ENCODE measurements at places on chromosomes 6 and 20. TPM values are rescaled to one million over a fixed set of nuclear protein-coding genes. Genes with fewer than 3 reads are reported as not detected.

Gene SLC2A10
- 15.8 TPM for total RNA-seq

Gene PRRT1
- total RNA-seq, result 2.7 TPM

Gene ACSS1
- 22.2 TPM for total RNA-seq

Gene TMC2
- not detected for total RNA-seq

DNA sequence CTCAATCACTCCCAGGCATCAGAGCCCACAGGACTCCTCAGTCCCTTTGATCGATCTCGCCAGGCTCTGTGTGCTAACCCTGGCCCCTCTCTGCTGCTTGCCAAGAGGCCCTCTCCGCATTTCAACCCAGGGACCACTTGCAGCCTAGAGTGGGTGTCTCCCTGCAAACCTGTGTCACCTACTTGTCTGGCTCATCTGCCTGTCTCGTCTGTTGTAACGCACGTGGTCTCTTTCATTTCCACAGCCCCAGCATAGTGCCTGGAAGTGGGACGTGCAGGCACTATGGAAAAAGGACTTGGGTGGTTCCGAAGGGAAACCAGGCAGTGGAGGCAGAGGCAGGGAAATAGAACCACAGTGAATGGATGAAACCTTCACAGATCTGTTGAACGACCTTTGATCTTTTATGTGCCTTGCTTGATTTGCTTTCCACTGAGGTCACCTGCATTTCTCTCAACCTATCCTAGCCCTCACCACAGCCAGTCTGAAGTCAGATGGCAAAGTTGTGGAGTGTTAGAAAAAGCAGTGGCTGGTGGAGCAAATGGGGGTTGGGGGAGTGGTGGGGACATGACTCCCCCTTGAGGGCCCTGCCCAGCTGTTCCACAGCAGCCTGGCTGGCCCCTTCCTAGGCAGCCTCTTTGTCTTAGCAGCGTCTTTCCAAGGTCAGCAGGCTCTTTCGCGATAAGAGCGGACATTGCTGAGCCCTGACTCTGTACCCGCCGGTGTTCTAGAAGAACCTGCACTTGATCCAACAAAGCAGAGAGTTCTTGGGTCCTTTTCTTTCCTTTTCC lies 55.8 kb upstream of the TAGAP start:
- peaks cover 4% of the 10 kb centered on the region for H3K27me3 ChIP-seq
- H3K36me3 ChIP-seq, result no peaks in the 10 kb centered on the region
- DNase-seq, result peak; percentile 16
- H3K4me1 ChIP-seq, result peaks cover 21% of the 10 kb centered on the region

Gene CDC25B
- 34.8 TPM for total RNA-seq

GRCh38 chr6:97306544-97307320 lies 23.7 kb upstream of the MMS22L start:
- H3K36me3 ChIP-seq, result no peaks in the 10 kb centered on the region
- H3K4me3 ChIP-seq, result no peak overlapping the region
- DNase-seq, result no peak

Gene CEP162
- 17.2 TPM for total RNA-seq

DNA sequence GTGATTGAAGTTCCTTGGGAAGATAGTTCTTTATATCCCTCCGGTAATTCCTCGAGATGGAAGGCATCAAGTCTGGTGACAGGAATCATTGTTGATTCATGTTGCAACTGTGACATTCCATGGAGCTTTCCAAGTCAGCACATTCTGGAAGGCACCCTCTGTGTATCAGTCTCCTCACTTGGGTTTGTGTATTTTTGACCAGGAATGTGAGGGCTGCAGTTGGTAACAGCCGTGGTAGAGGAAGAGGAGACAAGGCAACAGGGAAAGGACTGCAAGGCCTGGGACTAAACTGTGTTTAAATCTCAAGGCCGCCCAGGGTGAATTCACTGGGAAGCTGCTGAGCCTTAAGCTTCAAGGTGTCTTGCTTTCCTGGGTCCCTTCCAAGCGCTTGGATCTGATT lies 99.0 kb downstream of the CLIC5 start:
- no peak overlapping the region for H3K4me3 ChIP-seq
- H3K27ac ChIP-seq, result no peak overlapping the region
- peaks cover 1% of the 10 kb centered on the region for H3K4me1 ChIP-seq
- DNase-seq, result no peak

Gene FILIP1
- total RNA-seq, result 2.0 TPM

DNA sequence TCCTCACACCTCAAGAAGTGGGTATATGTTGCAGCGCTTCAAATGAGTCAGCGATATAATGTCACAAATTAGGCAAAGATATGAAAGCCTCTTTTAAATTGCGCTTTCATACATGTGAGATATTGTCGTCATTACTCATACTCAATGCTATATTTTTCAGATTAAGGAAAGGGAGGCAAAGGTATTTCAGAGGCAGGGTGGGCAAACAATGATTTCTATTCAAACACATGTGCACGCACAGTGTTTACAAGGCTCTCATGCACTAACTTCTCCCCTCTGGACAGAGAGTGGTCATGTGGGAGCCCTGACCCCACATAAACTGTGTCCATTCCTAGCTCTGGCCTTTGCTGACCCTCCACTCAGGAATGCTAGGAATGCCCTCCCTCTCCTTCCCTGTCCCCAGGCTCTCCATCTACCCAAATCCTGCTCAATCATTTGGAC lies 112.1 kb upstream of the TMEM170B start:
- no peaks in the 10 kb centered on the region for H3K36me3 ChIP-seq
- H3K4me3 ChIP-seq, result no peak overlapping the region
- H3K4me1 ChIP-seq, result peaks cover 42% of the 10 kb centered on the region
- peaks cover 5% of the 10 kb centered on the region for H3K27me3 ChIP-seq

Gene PRL
- total RNA-seq, result 0.48 TPM

GRCh38 chr6:32551410-32551809 lies 21.3 kb upstream of the HLA-DRB5 start:
- H3K4me3 ChIP-seq, result no peak overlapping the region
- no peak for DNase-seq
- no peaks in the 10 kb centered on the region for H3K36me3 ChIP-seq
- H3K27me3 ChIP-seq, result no peaks in the 10 kb centered on the region

DNA sequence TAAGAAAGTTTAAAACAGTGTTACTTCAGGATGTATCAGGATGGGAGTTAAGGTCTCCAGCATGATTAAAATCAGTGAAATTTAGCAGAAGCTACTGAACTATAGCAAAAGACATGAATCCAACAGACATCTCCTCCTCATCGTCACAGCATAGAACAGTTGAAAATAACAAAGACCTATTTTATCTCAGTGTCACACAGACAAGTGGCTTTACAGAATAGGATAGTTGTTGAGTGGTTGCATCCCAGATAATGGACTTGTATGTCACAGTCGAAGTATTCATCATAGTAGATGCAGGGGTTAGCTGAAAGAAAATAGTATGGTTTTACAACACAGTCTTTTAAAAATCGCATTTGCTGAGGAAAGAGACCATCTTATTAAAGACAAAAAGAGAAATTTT lies 31.2 kb downstream of the CRISP1 start:
- H3K4me3 ChIP-seq, result no peak overlapping the region
- H3K4me1 ChIP-seq, result no peaks in the 10 kb centered on the region
- no peak overlapping the region for H3K27ac ChIP-seq

- H3K27ac ChIP-seq, result no peak overlapping the region
- H3K36me3 ChIP-seq, result peaks cover under 1% of the 10 kb centered on the region
- DNase-seq, result no peak
- H3K4me1 ChIP-seq, result peaks cover 12% of the 10 kb centered on the region
These were observed 136.9 kb downstream of the CD83 start for GRCh38 chr6:14254505-14254904.

DNA sequence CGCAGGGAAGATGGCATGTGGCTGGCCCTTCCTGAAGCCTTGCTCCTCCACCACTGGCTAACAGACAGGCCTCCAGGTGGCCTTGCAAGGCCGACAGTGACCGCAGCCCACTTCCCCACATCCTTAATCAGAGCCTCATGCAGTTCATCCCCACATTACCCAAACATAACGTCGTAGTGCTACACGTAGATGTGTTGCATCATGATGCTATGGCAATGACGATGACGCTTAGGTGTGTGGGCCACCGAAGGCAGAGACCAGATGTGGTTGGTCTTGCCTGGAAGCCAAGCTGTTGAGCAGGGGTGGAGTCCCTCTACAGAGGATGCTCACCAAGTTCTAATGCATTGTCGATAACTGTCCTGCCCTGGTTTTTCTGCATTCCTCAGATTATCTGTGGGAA lies 5.6 kb downstream of the CD93 start:
- no peak overlapping the region for H3K4me3 ChIP-seq
- H3K27ac ChIP-seq, result no peak overlapping the region
- peaks cover 15% of the 10 kb centered on the region for H3K4me1 ChIP-seq
- peaks cover 19% of the 10 kb centered on the region for H3K27me3 ChIP-seq

GRCh38 chr6:140355476-140355875 lies 981.0 kb upstream of the CITED2 start:
- no peak overlapping the region for H3K27ac ChIP-seq
- no peaks in the 10 kb centered on the region for H3K36me3 ChIP-seq
- DNase-seq, result no peak

DNA sequence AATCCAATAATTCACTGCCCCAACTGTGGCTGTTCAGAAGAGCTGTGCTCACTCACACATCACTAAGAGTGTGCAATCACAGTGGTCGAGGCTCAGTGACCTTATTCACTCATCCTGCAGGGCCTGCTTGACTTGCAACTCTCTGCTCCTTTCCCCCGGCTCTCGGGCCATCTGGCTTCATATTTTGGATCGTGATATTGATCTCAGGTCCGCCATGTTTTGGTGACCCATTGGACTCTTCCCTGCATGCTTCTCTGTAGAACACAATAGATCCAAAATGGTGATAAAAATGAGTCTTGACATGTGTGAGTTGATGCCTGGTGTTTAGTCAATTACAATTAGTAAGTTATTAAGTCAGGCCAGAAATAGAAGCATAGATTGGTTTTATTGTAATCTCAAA lies 313.9 kb upstream of the SOX4 start:
- no peak for DNase-seq
- no peaks in the 10 kb centered on the region for H3K27me3 ChIP-seq
- H3K36me3 ChIP-seq, result peaks cover 8% of the 10 kb centered on the region
- peaks cover 29% of the 10 kb centered on the region for H3K4me1 ChIP-seq
- no peak overlapping the region for H3K27ac ChIP-seq
- no peak overlapping the region for H3K4me3 ChIP-seq

DNA sequence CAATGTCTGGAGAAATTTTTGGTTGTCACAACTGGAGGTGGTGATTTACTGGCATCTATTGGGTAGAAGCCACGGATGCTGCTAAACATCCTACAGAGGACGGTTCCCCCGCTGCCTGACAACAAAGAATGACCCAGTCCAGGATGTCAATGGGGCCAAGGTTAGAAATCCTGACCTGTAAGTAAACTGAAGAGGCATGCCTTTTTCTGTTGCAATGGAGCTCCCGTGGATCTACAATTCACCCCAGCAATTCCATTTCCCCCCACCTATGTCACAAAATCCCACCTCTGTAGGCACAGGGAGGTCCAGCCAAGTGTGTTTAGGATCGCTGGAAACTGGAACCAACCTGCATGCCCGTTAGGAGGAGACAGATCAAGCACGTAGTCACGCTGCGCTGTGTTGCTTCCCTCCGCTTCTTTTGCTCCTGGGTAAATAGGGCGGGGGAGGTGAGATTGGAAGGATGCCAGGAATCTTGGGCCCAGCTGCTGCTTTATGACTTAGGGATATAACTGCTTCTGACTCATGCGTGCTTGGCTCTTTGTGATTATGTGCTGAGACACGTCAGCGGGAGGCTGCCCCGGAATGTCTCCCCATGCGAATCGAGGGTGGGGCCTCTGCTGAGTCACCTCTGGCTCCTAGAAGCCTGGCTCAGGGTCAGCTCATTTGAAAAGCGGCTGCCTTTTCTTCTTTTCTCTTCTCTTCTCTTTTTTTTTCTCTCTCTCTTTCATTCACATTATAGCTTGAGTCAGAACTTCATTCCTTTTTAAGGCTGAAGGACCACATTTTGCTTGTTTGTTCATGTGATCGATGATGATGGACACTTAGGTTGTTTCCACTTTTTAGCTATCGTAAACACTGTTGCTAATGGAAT lies 12.4 kb upstream of the PEDS1 start:
- H3K27me3 ChIP-seq, result no peaks in the 10 kb centered on the region
- H3K4me1 ChIP-seq, result peaks cover 33% of the 10 kb centered on the region
- H3K27ac ChIP-seq, result peak overlapping the region; percentile 97
- H3K4me3 ChIP-seq, result peak overlapping the region; percentile 85

GRCh38 chr6:89411145-89412070 lies 665 bp downstream of the RRAGD start:
- peaks cover 25% of the 10 kb centered on the region for H3K4me1 ChIP-seq
- H3K27me3 ChIP-seq, result peaks cover 41% of the 10 kb centered on the region
- peak; percentile 71 for DNase-seq

GRCh38 chr20:32918296-32918695 lies 59.6 kb downstream of the EFCAB8 start:
- no peaks in the 10 kb centered on the region for H3K36me3 ChIP-seq
- H3K4me1 ChIP-seq, result no peaks in the 10 kb centered on the region
- DNase-seq, result peak; percentile 67
- H3K27ac ChIP-seq, result no peak overlapping the region
